Esophagus squamous epithelium (tissue), 5 donors: ENCODE measurements at places on chromosomes 5 and 9.

DNA sequence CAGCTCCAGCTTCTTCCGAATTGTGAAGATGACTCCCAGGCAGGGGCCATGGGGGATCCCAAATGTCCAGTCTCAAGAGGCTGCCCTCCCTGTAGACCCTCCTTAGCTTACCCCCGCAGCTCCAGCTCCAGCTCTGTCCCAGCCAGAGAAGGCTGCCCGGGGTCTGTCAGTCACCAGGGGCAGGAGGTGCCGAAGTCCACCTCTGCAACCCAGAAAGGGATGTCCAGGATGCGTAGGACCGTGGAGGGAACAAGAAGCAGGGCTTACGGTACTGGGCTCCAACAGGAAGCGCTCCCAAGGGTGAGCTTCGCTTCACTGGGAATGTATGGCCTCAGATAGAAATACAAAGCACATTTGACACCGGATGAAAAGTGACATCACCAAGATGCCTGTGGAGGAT is 6.0 kb downstream of the IPPK start:
- no peak overlapping the region for H3K4me3 ChIP-seq
- no peaks in the 10 kb centered on the region for H3K27me3 ChIP-seq
- no peak for DNase-seq

GRCh38 chr9:11128156-11128555 is 515.4 kb upstream of the PTPRD start:
- no peak overlapping the region for H3K4me3 ChIP-seq
- H3K27ac ChIP-seq = no peak overlapping the region
- no peaks in the 10 kb centered on the region for H3K36me3 ChIP-seq
- H3K27me3 ChIP-seq = no peaks in the 10 kb centered on the region
- no peaks in the 10 kb centered on the region for H3K4me1 ChIP-seq

- no peak overlapping the region for H3K27ac ChIP-seq
- H3K4me3 ChIP-seq = no peak overlapping the region
Measured at GRCh38 chr9:135179976-135180375, 92.5 kb downstream of the OLFM1 start.

- H3K27me3 ChIP-seq = no peaks in the 10 kb centered on the region
- H3K4me1 ChIP-seq = peaks cover 8% of the 10 kb centered on the region
- H3K4me3 ChIP-seq = peak overlapping the region; percentile 64
- no peaks in the 10 kb centered on the region for H3K36me3 ChIP-seq
- no peak for DNase-seq
Measured at GRCh38 chr5:17218353-17219005, 1.0 kb downstream of the BASP1 start.

DNA sequence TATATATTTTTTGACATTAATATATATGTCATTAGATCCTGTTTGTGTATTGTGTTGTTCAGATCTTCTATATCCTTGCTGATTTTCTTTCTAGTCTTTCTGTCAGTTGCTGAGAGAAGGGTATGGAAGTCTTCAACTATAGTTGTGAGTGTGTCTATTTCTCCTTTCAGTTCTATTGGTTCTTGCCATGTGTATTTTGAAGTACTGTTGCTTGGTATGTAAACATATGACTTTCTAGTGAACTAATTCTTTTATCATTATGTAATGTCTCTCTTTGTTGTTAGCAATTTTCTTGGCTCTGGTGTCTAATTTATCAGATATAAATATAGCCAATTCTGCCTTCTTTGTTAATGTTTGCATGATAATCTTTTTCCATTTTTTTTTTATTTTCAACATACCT is 84.3 kb upstream of the CAST start:
- H3K36me3 ChIP-seq = no peaks in the 10 kb centered on the region
- DNase-seq = no peak
- H3K27me3 ChIP-seq = no peaks in the 10 kb centered on the region
- no peaks in the 10 kb centered on the region for H3K4me1 ChIP-seq
- no peak overlapping the region for H3K27ac ChIP-seq

DNA sequence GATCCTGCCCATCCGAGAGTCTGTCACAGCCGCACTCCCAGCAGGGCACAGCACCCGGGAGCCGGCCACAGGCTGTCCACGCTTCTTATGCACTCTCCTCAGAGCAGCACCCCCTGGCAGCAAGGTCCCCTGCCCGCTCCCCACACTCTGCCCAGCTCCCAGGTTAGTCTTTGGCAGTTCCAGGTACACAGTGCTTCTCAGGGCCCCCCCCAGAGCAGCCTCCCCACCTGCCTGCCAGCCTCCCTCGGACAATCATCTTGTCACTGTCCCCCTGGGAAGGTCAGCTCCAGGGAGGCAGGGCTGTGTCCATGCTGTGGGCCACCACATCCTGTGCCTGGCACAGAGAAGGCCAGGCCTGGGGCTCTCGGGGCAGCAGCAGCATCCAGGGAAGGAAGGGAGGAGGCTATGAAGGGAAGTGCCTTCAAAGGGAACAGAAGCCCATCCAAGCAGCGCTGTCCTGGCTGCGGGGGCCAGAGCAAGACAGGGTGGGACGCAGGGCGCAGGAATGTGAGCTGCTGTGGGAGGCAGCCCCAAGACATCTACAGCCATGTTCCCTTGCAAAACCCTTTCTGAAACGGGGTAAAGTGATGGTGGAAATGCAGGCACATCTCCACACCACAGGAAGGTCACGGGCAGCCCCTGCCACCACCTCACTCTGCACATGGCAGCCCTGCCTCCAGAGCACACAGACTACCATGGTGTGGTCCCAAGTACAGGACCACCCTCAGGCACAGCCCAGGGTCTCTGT is 68.6 kb upstream of the ADAMTS2 start:
- H3K36me3 ChIP-seq = no peaks in the 10 kb centered on the region
- H3K27me3 ChIP-seq = no peaks in the 10 kb centered on the region
- H3K4me1 ChIP-seq = no peaks in the 10 kb centered on the region
- H3K4me3 ChIP-seq = no peak overlapping the region
- DNase-seq = no peak

- H3K27me3 ChIP-seq = no peaks in the 10 kb centered on the region
- DNase-seq = no peak
- H3K4me3 ChIP-seq = no peak overlapping the region
- peaks cover 16% of the 10 kb centered on the region for H3K4me1 ChIP-seq
Measured at GRCh38 chr9:136339173-136339957, 12.0 kb downstream of the GPSM1 start.

DNA sequence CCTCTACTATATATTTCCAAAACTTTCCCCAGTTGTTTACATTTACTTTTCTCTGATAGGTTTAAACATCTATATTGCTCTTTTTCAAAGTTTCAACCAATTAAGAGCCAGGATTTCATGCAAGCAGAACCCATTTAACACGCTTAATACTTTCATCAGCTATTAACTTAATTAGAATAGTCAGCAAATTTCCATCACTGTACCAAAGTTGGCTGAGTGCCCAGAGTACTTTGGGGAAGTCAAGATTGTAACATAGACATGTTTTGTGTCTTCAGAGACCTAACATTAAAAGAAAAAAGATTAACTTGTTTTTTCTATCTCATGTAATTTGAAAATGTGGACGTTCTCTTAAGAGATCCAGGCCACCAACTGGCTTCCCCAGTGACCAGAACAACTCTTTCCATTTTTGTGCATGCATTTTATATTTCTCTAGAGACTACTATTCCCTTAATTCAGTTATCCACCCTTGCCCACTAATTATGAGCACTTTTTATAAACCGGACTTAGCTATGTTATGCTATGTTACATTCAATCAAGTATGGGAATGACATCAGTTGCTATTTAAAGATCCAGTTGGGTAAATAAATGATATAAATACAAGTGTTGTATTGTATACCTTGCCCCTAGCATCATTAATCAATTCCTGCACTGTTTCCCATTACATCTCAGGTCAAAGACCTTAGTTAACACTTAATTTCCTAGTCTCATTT is 478.1 kb upstream of the NMUR2 start:
- no peak overlapping the region for H3K27ac ChIP-seq
- H3K4me1 ChIP-seq = no peaks in the 10 kb centered on the region
- DNase-seq = no peak
- no peak overlapping the region for H3K4me3 ChIP-seq

DNA sequence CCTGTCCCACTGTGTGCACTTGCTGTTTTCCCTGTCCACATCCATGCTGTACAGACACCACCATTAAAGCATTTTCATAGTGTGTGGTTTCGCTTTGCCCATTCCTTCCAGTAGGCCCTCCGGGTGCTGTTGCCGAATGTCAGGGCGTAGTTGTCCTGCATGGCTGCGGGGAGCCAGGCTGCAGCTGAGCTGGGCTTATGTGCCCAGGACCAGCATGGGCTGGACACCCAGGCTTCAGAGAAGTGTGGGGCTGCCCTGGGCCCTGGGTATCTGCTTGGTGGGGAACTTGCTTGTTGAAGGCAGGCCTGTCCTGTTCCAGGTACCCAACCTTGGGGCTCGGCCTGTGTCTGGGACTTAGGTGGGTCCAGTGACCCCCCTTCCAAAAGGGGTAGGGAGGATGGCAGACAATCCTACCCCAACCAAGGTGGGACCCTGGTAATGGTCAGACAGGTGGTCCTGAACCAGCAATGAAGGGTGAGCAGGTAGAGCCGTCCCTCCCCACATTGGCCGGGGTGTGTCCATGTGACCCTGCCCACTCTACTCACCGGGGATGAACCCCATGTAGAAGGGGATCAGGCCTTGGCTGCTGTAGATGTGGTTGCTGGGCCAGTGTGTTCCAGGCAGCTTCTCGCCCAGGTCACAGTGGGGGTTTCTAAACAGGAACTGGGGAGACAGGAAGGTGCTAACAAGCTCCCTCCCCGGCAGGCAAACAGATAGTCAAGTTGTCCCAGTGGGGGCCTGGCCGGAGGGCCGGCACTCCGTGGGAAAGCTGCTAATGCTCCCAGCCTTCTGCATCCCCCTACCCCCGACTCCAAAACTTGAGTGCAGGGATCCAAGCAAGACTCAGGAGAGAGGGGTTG is 2.8 kb downstream of the TUBB4B start:
- H3K4me1 ChIP-seq = peaks cover 30% of the 10 kb centered on the region
- no peak for DNase-seq
- H3K27me3 ChIP-seq = no peaks in the 10 kb centered on the region
- no peak overlapping the region for H3K4me3 ChIP-seq
- no peak overlapping the region for H3K27ac ChIP-seq
